Heart left ventricle (tissue), 16 donors: ENCODE measurements at places on chromosomes 2 and 18. TPM values are rescaled to one million over a fixed set of nuclear protein-coding genes. Genes with fewer than 3 reads are reported as not detected.
A peak's percentile ranks its signal among the peaks of the same experiment; 100 is the strongest.

DNA sequence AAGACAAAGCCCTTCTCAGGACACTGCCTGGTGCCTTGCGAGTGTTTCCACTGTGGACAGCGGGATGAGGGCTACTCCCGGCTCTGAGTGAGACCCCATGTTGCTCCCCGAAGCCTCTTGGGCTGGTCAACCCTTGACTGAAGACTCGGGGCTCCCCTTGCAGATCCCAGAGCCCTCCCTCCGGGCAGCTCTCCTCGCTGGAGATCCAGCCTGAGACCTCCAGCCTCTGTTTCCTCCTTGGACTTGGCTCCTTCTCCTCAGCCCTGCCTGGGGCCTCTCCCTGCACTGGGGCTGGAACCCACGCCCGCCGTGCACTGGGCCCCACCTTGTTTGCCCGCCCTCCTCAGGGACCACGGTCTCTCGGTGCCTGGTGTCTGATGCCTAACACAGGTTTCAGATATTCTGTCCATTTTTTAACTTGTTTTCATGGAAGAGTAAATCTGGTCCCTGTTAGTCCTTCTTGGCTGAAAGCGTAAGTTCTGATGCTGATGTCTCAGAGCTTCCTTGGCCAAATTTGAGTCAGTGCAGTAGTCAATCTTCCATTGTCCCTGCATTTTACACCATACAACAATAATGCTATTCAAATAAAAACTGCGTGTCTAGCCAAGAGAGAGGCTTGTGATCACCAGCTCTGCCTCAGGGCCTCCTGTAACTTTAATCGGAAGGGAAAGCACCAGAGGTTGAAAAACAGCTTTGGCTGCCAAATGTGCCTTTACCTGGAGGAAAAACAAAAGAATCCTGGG lies 139.3 kb upstream of the CTDP1 start:
- H3K4me1 ChIP-seq = no peaks in the 10 kb centered on the region
- DNase-seq = peak; percentile 14
- no peaks in the 10 kb centered on the region for H3K27me3 ChIP-seq
- no peak overlapping the region for H3K4me3 ChIP-seq

The ANKRD39 gene
- polyA plus RNA-seq = 18.3 TPM

GRCh38 chr2:19532547-19533196 lies 174.2 kb upstream of the OSR1 start:
- DNase-seq = no peak
- H3K27me3 ChIP-seq = no peaks in the 10 kb centered on the region
- no peaks in the 10 kb centered on the region for H3K36me3 ChIP-seq
- no peak overlapping the region for H3K4me3 ChIP-seq
- no peaks in the 10 kb centered on the region for H3K4me1 ChIP-seq
- no peak overlapping the region for H3K27ac ChIP-seq

The PTPRN gene
- polyA plus RNA-seq = not detected

GRCh38 chr2:140639628-140640027 lies 1491.2 kb downstream of the LRP1B start:
- no peaks in the 10 kb centered on the region for H3K36me3 ChIP-seq
- H3K27ac ChIP-seq = no peak overlapping the region
- H3K4me3 ChIP-seq = no peak overlapping the region
- H3K27me3 ChIP-seq = no peaks in the 10 kb centered on the region
- no peaks in the 10 kb centered on the region for H3K4me1 ChIP-seq

DNA sequence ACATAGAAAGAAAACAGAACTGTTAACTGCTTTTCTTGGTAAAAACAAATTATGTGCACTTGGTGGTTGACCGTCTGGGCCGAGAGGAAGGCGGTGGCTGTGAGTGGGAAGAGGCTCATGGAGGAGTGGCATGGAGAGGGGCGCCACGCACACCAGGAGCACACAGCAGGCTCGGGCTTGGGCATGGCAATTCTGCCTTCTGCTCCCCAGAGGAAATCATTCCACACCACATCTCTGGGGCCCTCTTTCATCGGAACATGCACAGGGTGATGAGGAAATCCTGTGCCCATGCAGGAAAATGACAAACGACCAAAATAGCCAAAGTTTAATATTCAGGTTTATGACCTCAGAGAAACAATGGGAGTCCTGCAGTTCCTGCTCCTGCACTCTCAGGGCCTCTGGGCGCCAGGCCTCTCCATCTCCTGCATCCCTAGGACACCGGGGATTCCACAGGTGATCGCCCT lies 26.4 kb downstream of the WDFY1 start:
- no peak overlapping the region for H3K27ac ChIP-seq
- no peaks in the 10 kb centered on the region for H3K4me1 ChIP-seq
- H3K27me3 ChIP-seq = no peaks in the 10 kb centered on the region
- peaks cover 30% of the 10 kb centered on the region for H3K36me3 ChIP-seq
- no peak for DNase-seq
